ENCODE measurements at places on chromosomes 2 and 18.
A peak's percentile ranks its signal among the peaks of the same experiment; 100 is the strongest.

DNA sequence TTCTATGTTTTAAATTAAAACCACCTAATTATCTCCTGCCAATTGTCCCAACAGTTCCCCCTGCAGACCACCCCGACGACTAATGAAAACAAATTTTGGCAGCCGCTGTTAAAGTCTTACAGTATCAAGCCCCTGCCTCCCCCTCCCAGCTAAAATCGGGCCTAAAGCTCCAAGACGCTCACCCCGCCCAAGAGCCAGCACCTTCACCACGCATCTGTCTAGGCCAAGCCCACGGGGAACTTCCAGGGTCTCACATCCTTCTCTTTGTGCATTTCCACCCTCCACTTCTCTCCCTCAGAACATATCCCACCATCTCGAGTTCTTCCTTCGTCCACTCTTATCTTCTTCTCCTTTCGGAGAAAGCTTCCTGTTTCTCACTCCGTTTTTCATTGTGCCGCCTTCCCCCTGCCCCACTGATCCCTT lies 445 bp downstream of the PRPF40A start:
- DNase-seq, result no peak

DNA sequence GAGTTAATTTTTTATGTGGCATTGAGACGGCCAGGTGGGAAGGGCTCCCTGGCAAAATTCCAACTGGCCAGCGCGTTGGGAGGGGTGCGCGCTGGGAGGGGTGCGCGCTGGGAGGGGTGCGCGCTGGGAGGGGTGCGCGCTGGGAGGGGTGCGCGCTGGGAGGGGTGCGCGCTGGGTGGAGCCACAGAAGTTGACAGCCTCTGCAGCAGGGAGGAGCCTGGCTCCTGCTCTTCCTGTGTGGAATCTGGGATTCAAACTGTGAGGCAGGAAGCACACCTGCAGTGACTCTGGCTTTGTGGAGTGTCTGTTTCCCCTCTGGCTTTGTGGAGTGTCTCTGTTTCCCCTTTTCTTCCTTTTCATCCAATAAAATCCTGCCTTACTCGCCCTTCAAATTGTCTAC lies 147.9 kb upstream of the CBLN2 start:
- no peak for DNase-seq

DNA sequence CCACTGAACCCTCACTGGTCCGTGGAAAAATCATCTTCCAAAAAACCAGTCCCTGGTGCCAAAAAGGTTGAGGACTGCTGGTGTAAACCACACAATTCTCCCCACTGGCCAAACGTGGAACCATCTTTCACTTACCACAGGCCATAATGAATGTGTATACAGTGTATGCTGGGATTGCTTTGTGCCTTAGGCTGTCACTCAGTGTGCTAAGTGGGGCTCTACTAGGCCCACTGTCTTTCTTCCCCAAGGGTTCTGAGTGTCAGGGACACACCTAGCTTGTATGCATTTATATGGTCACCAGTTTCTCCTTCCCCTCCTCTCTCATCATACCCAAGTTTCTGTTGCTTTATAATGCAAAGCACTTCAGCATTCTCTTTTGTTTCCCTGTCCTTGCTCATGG lies 27.2 kb downstream of the SCYGR8 start:
- DNase-seq, result no peak

DNA sequence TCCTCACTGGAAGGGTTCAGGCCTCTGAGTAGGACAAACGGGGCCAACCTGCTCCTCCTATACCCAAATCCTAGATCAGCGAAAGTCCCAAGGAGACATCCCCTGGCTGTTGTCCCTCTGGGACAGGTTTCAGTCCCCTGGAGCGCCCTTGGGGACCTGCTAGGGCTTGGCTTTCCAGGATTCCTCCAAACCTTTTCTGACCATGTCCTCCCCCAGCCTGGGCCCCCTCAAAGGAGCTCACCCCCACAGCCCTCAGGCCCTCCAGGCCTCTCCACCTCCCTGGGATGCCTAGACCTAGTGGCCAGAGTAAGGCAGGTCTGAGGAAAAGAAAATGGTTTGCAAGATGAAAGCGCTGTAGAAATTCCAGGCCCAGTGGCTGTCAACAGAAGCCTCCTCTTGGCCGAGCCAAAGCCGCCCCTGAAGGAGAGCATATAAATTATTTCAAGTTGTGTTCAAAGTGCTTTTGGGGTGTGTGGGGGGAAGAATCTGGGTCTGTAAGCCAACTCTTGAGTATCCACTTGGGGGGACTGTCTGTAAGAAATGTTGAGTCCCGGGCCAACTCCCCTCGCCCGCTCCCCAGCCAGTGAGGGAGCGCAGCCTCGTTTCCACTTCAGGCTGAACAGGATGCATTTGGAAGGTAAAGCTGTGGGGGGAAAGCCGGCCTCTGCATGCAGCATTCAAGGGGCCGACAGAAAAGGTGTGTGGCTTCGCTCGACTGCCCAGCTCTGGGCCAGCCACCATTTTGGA lies 158.6 kb downstream of the DYSF start:
- no peak for DNase-seq

GRCh38 chr2:159249990-159250715 lies 36.4 kb downstream of the WDSUB1 start:
- DNase-seq, result peak; percentile 85

DNA sequence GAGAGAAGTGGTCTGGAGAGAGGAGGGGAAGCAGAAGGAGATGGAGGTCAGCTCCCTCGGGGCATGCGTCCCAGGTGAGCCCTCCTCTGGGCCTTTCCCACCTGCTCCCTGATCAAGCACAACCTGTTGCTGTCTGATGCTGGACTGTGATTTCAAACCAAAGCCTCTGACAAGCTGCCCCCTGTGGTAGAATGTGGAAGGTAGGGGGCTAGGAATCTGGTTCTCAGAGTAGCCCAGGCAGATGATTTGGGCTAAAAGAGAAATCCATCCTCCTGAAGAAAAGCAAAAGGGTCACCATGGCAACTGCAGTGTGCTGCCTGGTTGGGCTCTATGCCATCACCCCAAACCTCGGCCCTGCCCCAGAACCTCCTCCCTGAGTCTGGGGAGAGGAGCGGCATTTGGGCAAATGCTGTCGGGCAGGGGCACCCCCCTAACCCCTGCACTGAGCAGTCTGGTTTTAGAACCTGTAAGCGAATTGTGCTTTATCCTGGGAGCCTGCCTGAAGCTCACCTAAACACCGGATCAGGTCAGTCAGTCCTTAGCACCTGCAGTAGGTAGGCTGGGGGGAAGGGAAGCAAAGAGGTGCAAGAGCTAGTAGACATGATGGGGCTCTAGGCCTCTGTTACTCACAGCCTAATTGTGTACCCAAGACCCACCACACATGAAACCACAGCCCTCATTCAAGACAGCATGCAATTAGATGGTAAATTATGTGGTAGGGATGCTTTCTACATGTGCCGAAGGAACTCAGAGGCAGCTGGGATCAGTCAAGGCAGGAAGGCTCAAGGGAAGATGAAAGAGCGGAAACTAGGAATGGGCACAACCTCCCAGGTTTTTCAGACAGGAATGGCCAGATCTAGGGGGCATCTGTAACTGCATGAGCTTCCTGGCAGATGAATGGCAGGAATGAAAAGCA lies 83.5 kb downstream of the DNMT3A start:
- no peak for DNase-seq
